ENCODE measurements at places on chromosomes 5 and 9.

- DNase-seq, result no peak
Observed at GRCh38 chr5:39671561-39671961, 246.8 kb upstream of the DAB2 start.

GRCh38 chr9:127020036-127020801 is 102.2 kb downstream of the ANGPTL2 start:
- no peak for DNase-seq

GRCh38 chr5:155416765-155417164 is 403.2 kb downstream of the KIF4B start:
- DNase-seq, result no peak

DNA sequence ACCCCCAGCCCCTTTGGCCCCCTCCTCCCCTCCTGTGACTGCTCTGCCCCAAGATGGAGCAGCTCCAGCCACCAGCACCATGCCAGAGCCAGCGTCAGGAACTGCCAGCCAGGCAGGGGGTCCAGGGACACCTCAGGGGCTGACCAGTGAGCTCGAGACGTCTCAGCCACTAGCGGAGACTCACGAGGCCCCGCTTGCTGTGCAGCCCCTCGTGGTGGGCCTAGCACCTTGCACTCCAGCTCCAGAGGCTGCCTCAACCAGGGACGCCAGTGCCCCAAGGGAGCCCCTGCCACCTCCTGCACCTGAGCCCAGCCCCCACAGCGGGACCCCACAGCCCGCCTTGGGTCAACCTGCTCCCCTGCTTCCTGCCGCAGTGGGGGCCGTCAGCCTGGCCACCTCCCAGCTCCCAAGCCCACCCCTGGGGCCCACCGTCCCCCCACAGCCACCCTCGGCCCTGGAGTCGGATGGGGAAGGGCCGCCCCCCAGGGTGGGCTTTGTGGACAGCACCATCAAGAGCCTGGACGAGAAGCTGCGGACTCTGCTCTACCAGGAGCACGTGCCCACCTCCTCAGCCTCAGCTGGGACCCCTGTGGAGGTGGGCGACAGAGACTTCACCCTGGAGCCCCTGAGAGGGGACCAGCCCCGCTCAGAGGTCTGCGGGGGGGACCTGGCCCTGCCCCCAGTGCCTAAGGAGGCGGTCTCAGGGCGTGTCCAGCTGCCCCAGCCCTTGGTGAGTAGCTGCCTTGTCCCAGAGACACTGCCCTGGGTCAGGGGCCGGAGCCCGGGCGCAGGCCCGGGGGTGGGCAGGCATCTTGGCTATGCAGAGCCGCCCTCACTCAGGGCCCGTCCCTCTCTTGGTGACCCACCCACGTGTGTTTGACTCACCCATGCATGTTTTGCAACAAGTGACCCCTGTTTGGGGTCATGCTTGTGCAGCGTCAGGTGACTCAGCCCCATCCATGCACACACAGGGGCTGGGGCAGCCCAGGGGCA is 105.2 kb downstream of the WNK2 start:
- no peak for DNase-seq

DNA sequence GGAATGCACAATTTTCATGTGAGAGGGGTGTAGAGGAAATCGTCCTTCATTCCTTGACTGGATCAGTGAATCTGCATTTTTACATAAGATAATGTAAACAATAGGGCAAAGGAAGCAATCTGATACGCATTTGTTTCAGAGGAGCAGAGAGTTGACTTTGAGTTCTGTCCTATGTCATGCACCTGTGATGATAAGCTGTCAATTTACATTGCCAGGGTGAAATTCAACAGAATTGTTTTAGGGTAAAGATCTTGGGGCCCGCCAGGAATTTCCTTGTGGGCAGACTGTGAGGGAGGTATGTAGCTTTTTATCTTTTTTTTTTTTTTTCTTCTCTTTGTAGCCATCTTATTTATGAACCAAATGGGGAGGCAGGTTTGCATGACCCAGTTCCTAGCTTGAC is 58.3 kb upstream of the LARP1 start:
- no peak for DNase-seq

Data from NCI-H187 treated with DMSO at 0.1 percent for 48 hours (cell line).